ENCODE measurements at places on chromosomes 12 and 14. TPM values are rescaled to one million over a fixed set of nuclear protein-coding genes. Genes with fewer than 3 reads are reported as not detected.

- DNase-seq = no peak
- peaks cover 30% of the 10 kb centered on the region for H3K4me1 ChIP-seq
- H3K36me3 ChIP-seq = peaks cover 91% of the 10 kb centered on the region
- H3K27me3 ChIP-seq = no peaks in the 10 kb centered on the region
Measured at GRCh38 chr12:110726708-110727369, 15.9 kb downstream of the PPP1CC start.

GRCh38 chr14:92154283-92154942, 32.6 kb downstream of the CPSF2 start:
- H3K27me3 ChIP-seq = no peaks in the 10 kb centered on the region
- peaks cover 66% of the 10 kb centered on the region for H3K36me3 ChIP-seq
- DNase-seq = no peak

DNA sequence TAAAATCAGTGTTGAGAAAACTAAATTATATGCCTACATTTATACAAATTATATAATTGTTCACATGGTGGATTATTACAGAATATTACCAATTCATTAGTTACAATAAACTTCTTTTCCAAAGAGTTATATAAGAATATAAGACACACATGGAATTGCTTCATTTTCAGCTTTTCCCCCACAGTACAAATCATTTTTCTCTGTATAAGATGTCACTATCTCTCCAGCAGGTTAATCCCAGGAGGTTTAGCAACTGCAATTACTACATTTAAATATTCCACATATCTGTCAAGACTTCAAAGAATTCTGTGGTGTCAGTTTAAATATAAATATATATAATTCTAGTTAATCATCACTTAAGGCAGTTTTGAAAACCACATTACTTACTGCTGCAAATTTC, 59.6 kb upstream of the G2E3 start:
- no peak for DNase-seq
- H3K36me3 ChIP-seq = no peaks in the 10 kb centered on the region
- H3K4me1 ChIP-seq = no peaks in the 10 kb centered on the region
- H3K27ac ChIP-seq = no peak overlapping the region
- no peak overlapping the region for H3K4me3 ChIP-seq
- H3K27me3 ChIP-seq = peaks cover 5% of the 10 kb centered on the region

ANKRD9 gene
- total RNA-seq = 7.1 TPM

DNA sequence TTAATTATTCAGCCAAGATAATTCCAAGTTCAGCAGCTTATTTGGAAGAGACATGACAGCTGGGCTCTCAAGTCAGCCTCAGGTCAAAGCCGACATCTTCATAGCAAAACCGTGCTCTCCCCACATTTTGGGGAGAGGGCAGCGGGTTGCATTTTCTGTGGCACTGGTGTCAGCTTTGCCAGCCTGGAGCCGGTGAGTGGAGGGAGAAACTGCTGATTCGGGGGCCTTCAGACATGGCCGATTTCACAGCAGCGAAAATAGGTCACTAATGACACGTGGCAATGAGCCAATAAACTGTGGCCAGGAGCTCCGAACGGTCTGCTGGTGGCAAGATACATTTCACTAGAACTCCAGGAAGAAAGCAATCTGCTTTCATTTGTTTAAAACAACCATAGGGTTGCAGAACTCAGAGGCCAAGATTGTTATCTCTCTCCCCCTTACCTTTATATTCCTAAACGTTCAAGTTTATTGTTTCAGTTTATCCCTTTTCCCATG, 173.2 kb downstream of the CAND1 start:
- no peak overlapping the region for H3K4me3 ChIP-seq
- no peak for DNase-seq
- H3K36me3 ChIP-seq = no peaks in the 10 kb centered on the region
- no peaks in the 10 kb centered on the region for H3K27me3 ChIP-seq
- no peak overlapping the region for H3K27ac ChIP-seq

All from CD4-positive, CD25-positive, alpha-beta regulatory T cell (primary cell).